Activated CD4-positive, alpha-beta T cell treated with anti-CD3 and anti-CD28 coated beads, Interleukin-2, amount 50 U/mL, for 4 hours (primary cell): ENCODE measurements at places on chromosomes 7 and 10.

DNA sequence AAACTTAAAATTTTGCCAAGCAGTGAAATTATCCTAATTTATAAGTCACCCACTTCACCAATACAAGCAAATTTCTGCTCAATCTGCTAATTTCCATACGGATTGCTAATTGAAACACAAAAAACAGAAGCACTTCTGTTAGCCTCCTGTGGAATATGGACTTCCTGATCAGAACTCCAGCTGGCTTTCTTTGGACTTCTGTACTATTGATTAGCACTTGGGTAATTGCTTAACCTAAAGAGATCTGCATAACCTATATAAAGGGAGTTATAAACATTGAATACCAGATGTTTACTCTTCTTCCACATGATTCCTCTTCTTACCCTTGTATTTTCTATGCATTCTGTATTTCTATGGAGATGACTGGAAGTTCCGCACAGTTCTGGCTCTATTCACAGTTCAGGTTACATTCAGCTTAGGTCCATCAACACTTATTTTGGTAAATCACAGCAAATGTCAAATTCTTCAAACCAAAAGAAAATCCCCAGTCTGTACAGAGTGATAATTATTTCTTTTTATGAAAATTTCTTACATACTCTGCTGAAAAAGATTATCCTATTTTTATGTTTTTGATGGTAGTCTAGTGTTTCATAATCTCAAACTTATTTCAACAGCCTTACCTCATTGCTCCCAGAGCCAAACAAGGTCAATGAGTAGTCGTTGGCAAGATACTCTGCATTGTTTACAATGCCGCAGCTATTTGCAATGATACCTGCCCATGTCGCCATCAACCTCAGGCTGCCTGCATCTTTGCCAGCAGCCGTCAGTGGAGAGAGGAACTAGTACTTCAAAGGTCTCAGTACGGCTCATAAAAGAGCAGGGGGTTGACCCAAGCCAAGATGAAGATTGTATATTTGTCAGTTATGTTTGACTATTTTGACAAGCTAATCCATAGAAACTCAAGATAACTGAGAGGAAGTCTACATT, 225.6 kb downstream of the AHR start:
- DNase-seq: no peak

- no peak for DNase-seq
Observed at GRCh38 chr7:127876393-127876792, 154.8 kb downstream of the LRRC4 start.

DNA sequence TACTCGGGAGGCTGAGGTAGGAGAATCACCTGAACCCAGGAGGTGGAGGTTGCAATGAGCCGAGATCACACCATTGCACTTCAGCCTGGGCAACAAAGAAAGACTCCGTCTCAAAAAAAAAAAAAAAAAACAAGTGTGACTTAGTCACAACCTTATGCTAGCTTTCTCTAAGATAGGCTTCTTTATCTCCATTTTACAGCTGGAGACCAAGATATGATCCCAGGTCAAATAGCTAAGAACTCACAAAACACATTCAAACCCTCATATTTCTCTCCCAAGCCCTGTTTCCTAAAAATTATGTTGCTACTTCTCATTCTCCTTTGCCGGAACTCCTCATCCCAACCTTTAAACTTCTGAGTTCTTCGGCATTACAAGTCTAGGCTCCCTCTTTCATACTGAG, 13.0 kb upstream of the DHTKD1 start:
- no peak for DNase-seq

- no peak for DNase-seq
Observed at GRCh38 chr10:122244001-122244975, 26.8 kb upstream of the BTBD16 start.

- no peak for DNase-seq
Observed at GRCh38 chr10:29491918-29492317, 142.9 kb downstream of the SVIL start.

DNA sequence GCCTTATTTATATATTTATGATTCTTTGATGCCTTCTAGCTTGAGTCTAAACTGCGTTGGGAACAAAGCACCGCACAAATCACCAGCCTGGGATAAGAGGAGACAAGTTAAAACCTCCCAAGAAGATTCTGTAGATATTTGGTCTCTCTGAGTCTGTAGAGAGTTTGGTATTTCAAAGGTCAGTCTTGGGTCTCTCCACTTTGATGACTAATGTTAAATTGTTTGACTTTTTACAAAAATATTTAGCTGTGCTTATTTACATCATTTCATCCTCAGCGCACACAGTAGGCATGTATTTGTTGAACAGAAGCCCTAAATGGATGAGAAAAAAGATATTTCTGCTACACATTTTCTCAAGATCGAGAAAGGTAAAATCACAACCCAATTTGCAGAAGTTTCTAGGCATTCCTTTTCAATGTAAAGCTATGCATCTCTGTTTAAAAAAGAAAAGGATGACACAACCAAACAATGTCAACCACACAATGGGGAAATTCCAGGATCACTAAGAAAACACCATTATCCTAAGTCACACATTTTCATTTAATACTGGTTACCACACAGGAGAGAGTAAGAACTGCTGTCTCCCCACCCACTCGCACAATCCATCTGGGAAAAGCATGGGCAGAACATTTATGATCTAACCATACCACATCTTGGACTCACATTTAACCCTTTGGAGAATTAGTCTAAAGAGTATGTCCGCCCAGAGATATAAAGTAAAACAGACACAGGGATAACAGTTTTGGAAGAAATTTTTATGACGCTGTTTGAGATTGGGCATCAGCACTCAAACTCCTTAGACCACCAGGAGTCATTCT, 4.4 kb downstream of the CDK6 start:
- no peak for DNase-seq

DNA sequence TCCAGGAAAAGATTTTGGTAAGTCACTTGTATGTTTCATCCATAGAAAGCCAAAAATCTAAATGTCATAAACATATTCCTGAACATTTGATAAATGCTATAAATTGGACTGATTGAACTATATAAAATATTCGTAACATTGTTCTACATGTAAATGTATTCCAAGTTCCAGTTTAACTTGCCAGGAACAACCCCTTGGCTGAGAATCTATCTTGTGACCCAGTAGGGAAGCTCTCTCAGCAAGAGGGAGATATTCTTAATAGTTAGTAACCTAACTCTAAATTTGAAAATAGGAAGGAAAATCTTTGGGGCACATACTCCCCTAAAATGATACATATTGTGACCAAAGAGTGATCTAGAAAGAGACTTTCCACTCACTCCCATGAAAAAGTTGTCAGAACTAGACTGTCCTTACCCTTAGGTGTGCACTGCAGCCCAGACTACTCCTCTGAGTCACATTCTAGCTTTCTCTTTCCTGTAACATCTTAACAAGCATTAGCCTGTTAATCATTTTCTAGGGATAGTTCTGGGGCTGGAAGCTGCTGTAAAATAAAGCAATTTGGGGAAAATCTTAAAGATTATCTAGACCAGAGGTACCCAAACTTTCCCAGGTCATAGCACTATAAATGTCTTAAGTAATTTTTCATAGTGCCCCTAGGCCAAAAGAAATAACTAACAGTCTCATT, 73.7 kb upstream of the SKAP2 start:
- no peak for DNase-seq

- no peak for DNase-seq
Observed at GRCh38 chr10:60801522-60801921, 23.2 kb downstream of the CDK1 start.

DNA sequence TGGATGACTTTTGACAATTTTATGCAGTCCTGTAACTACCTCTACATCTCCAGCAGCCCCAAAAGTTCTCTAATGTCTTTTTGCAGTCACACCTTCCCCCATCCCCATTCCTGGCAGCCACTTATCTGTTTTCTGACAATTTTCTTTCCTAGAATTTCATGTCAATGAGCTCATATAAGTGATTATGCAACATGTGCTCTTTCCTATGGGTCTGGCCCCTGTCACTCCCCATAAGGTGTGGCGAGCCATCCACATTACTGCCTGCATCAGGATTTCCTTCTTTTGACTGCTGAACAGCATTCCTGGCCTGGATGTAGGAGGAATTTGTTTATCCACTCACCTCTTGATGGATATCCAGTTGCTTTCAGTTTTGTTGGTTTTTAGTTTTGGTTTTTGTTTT, 146.7 kb upstream of the MGMT start:
- DNase-seq: no peak

- DNase-seq: no peak
Observed at GRCh38 chr7:44533301-44534055, 7.7 kb downstream of the NPC1L1 start.

DNA sequence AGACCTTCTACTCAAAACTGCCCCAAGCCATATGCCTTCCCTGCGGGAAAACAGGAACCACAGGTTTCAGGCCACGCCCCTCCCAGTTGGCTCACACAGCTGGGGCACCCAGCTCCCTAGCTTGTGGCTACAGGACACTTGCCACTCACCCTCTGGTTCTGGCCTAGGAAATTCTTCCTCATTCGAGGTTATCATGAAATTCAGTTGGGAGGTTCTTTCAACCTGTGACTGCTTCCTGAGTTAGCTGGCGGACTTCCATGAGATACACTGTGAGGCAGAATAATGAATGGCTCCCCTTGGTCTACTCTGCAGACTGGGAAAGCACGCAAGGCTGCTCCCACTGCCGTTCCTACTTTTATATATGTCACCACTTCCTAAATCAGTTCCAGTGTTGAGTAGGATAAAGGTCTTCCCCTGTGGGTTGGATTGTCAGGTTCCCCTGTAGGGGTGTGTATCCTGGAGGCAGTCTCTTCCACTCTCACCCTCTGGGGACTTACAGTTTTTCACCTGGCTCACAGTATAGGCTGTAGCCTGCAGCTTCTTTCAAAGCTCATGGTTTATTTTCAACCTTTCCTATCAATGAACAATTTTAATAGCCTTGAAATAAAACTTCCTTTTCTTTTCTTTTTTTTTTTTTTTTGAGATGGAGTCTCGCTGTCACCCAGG, 37.0 kb downstream of the GPR22 start:
- DNase-seq: no peak

DNA sequence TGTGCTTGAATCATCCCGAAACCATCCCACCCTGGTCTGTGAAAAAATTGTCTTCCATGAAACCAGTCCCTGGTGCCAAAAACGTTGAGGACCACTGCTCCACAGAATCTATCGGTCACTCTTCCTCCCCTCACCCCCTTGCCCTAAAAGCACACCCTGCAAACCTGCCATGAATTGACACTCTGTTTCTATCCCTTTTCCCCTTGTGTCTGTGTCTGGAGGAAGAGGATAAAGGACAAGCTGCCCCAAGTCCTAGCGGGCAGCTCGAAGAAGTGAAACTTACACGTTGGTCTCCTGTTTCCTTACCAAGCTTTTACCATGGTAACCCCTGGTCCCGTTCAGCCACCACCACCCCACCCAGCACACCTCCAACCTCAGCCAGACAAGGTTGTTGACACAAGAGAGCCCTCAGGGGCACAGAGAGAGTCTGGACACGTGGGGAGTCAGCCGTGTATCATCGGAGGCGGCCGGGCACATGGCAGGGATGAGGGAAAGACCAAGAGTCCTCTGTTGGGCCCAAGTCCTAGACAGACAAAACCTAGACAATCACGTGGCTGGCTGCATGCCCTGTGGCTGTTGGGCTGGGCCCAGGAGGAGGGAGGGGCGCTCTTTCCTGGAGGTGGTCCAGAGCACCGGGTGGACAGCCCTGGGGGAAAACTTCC, 784 bp upstream of the SERPINE1 start:
- no peak for DNase-seq

DNA sequence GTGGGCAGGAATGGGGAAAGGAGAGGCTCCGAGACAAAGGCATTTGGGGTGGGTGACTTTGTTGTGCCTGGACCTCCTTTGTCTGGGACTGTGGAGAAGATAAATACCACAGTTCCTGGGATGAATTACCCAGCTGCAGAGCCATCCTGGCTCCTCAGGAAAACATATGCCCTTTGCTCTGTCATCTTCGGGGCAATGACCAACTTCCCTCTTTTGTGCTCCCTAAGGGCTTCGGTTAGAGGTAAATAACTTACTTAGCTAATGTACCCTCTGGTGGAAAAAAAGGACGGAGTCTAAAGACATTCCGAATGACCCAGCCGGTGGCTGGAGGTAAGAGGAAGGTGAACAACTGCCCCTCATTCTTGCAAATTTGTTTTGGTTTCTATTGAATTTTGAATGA, 345.7 kb downstream of the GATA3 start:
- DNase-seq: no peak

- DNase-seq: no peak
Observed at GRCh38 chr10:1461016-1461415, 276.3 kb downstream of the ADARB2 start.

GRCh38 chr7:29340696-29341095, 146.1 kb downstream of the CHN2 start:
- no peak for DNase-seq

DNA sequence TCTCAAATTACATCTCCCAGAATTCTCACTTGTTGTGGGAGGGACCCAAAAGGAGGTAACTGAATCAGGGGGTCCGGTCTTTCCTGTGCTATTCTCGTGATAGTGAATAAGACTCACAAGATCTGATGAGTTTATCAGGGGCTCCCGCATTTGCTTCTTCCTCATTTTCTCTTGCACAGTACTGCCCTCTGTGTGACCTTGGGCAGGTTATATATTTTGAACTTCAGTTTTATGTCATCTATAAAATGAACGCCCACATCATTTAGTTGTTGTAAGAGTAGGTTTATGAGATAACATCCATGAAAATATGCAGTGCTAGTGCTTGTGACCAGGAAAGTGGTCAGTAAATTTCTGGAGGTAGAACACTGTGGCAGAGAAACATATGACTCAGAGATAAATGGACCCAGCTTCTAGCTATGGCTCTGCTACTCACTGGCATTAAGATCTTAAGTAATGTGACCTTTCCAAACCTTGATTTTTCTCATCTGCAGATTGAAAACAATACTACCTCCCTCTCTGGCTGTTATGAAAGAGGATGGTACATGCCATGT, 44.3 kb downstream of the SCRN1 start:
- DNase-seq: no peak

DNA sequence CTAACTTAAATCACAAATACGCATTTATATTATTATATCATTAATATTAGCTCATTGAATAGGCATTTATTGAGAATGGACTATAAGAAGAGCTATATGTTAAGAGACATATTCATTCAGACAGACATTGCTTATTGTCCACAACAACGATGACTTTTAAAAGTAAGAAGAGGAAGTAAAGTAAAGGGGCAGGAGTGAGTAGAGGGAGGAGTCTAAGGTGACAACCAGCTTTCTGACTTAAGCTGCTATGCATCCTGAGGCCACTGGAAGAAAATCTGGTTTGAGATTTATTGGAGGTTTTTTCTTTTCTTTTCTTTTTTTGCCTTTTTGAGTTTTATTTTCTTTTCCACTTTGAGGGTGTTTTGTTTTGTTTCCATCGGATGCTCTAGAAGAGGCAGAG, 723.5 kb downstream of the GRM8 start:
- DNase-seq: no peak

GRCh38 chr7:114426382-114426781, 11.8 kb downstream of the FOXP2 start:
- DNase-seq: no peak

- no peak for DNase-seq
Observed at GRCh38 chr10:20369863-20370736, 527.0 kb downstream of the NEBL start.

- DNase-seq: no peak
Observed at GRCh38 chr7:157136372-157136771, 2.4 kb upstream of the UBE3C start.

- no peak for DNase-seq
Observed at GRCh38 chr7:22871661-22872060, 49.0 kb upstream of the TOMM7 start.
